GF-D8 (cell line): ENCODE measurements at places on chromosomes 2 and 18.

DNA sequence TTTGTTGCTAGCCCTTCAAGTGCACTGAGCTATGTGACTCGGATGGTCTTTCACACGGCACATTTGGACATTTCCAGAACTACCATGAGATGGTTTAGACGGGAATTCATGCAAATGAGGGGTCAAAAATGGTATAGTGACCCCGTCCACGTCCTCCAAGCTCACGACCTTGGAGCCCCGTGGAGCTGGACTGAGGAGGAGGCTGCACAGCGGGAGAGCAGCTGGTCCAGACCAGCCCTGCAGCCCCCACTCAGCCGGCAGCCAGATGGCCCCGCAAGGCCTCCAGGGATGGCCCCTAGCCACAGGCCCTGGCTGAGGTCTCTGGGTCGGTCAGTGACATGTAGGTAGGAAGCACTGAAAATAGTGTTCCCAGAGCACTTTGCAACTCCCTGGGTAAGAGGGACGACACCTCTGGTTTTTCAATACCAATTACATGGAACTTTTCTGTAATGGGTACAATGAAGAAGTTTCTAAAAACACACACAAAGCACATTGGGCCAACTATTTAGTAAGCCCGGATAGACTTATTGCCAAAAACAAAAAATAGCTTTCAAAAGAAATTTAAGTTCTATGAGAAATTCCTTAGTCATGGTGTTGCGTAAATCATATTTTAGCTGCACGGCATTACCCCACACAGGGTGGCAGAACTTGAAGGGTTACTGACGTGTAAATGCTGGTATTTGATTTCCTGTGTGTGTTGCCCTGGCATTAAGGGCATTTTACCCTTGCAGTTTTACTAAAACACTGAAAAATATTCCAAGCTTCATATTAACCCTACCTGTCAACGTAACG lies 88.8 kb downstream of the EPAS1 start:
- DNase-seq: no peak

DNA sequence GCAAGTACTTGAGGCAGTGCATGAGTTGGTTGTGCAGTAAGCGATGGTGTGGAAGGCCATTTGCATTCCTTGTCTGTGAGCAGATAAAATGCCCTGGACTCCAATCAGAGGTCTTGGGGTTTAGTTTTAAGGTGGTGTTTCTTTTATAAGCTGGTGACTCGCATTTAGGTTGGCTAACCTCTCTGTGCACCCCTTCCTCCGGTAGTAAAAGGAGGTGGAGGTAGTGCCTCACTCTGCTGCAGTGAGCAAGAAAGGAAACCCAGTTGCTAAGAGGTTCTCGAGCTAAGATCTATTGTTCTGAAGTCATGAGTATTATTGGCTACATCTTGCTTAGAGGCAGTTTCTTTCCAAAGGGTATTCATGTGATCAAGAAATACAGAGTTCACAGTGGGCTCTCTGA lies 74.3 kb upstream of the EML6 start:
- DNase-seq: no peak

GRCh38 chr2:65539633-65540032 lies 107.2 kb upstream of the SPRED2 start:
- no peak for DNase-seq

- DNase-seq: no peak
Observed at GRCh38 chr2:107633580-107634147, 193.0 kb upstream of the RGPD4 start.

- no peak for DNase-seq
Observed at GRCh38 chr18:51150113-51150700, 47.3 kb downstream of the MEX3C start.

- DNase-seq: no peak
Observed at GRCh38 chr2:34123996-34124785, 525.1 kb upstream of the FAM98A start.

GRCh38 chr2:40166006-40166405 lies 285.9 kb downstream of the SLC8A1 start:
- DNase-seq: no peak

DNA sequence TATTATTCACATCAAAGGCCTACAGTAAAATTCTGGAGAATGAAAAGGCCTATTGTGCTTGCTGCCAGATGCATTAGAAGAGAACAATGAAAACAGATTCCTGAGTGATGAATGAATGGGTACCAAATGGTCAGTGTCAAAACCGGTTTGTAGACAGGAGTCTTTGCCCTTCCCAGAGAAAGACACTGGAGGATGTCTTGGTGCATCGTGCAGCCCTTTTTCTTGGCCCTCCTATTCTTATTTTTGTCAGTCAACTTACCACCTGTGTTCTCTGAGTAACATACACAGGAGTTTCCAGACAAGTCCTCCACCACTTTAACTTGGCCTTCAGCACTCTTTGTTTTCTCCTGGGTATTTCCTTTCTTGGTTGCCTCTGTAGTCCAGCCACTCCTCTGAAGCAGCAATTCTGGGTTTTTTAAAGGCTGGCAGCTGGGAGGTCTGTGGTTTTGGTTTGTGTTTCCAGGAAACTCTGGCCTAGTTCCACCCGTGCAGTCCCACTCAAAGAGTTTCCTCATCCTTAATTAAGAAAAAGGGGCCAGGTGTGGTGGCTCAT lies 29.4 kb downstream of the PSTPIP2 start:
- DNase-seq: peak; percentile 99

- DNase-seq: no peak
Observed at GRCh38 chr18:42839408-42839807, 276.1 kb downstream of the RIT2 start.

- no peak for DNase-seq
Observed at GRCh38 chr2:127737892-127738291, 36.6 kb downstream of the SFT2D3 start.

- DNase-seq: no peak
Observed at GRCh38 chr2:179017773-179018357, 32.1 kb downstream of the CCDC141 start.

DNA sequence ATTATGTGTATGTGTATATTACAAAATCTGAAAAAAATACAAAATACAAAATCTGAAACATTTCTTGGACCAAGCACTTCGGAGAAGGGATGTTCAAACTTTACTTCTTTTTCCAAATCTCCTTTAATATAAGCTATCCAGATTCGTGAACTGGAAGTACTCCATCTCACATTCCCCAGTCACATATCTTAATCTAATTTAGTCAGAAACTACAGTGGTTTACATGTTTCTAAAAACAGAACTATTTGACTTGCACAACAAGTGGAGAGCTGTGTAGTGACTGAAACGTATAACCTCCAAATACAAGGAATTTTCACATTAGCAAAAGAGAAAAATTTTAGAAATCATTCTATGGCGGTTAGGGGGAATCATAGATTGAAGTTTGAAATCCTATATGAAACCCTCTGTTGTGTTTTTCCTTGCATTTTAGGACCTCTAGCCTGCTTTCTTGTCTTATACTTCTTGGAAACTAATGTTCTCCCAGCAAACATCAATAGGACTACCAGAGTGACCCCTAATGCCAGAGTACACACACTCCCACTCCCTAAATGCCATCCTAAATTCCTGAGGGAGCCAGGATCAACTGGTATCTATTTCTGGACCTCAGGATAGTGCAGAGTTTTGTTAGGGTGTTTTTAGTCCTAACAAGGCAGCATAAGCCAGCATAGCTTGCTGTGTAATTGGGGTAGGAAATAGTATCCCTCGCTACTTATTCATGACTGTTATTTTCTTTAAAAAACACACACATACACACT lies 30.2 kb upstream of the ROCK1 start:
- DNase-seq: no peak

DNA sequence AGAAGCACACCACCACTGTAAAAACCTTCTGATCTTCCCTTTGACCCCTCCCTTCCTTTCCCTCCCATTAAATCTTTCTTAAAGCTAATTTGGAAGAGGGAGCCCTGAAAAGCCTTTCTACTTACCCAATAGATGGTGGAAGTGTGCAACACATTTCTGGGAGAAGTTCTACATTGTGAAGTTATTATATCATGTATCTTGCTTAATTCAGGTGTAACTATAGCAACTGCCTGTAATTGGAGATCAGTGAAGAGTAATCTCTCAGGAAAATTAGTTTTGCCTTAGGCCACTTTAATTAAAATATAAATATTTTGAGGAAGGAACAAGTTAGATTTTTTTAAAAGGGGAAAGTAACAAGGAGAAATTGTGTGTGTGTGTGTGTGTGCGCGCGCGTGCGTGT lies 266.0 kb downstream of the SH3BP4 start:
- no peak for DNase-seq

GRCh38 chr2:1662606-1663180 lies 81.6 kb downstream of the PXDN start:
- no peak for DNase-seq

GRCh38 chr2:71858071-71858470 lies 289.6 kb downstream of the CYP26B1 start:
- DNase-seq: no peak

DNA sequence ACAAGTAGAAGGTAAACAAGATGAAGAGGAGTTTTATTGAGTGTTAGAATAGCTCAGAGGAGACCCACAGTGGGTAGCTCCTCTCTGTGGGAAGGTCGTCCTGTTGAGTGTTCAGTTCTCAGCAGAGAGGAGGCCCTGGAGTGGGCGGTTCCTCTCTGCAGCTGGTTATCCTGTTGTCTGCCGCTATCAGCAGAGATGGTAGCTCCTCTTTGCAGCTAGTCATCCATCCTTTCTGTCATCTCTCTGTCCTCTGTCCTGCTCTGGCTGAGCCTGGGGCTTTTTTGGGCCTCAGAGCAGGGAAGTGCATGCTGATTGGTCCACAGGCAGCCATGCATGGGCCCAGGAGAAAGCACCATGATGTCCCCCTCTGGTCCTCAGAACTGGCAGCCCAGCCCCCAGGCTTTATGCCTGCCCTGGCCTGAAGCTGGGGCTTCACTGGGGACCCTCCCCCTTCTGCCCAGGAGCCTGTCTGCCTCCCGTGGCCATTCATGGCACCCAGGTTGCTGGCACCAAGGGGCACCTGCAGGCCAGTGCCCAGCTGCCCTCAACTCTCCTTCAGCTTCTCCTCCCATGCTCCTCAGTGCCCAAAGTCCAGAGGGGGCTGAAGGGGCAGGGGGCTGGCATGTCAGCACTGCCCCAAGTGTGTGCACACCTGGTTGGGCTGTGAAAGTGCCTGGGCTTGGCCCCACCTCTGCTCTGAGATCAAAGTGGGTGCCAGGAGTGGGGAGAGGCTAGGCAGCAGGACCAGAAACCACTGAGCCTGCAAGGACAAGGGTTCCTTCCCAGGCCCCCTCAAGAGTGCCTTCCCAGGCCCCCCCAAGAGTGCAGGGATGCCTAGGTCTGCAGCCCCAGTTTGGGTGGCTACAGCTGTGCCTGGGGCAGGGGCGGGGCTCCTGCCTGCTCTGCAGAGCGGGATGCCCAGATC lies 98.7 kb downstream of the TWIST2 start:
- no peak for DNase-seq

DNA sequence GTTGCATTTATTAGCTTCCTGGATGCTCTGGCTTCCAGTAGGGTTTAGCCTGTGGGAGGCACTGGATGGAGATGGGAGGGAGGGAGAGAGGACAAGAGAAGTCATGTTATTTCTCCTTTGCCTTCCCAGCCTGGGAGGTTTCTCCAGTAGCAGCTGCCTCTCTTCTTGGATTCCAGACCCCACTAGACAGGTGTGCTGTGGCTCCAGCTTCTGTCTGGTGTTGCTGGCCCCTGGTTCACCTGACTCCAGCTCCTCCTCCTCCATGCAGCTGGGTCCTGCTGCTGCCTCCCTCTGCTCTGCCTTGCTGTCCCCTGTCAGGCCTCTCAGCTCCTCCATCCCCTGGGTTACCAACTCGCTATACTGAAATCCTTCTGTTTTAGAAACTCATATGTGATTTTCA lies 188.9 kb upstream of the TNP1 start:
- no peak for DNase-seq

DNA sequence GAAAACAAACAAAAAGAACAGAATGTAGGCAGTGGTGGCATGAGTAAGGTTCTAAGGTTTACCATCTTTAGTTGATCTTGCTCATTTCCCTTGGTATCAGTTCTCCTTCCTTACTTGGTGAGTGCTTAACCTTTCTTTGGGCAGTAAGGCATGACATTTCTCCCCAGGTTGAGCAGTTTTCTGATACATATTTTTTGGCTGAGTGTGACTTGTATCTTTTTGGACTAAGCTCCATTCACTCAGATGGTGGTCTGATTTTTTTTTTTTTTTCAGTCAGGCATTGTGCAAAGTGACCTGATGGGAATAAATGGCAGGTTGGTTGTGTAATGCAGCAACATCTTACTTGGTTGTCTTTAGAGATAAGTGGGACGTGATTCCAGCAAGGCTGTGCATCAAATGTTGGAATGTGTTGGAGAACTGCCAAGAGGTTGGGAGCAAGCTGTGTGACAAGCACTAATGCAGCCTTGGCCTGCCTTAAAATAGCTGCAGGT lies 15.1 kb downstream of the SPTBN1 start:
- no peak for DNase-seq

DNA sequence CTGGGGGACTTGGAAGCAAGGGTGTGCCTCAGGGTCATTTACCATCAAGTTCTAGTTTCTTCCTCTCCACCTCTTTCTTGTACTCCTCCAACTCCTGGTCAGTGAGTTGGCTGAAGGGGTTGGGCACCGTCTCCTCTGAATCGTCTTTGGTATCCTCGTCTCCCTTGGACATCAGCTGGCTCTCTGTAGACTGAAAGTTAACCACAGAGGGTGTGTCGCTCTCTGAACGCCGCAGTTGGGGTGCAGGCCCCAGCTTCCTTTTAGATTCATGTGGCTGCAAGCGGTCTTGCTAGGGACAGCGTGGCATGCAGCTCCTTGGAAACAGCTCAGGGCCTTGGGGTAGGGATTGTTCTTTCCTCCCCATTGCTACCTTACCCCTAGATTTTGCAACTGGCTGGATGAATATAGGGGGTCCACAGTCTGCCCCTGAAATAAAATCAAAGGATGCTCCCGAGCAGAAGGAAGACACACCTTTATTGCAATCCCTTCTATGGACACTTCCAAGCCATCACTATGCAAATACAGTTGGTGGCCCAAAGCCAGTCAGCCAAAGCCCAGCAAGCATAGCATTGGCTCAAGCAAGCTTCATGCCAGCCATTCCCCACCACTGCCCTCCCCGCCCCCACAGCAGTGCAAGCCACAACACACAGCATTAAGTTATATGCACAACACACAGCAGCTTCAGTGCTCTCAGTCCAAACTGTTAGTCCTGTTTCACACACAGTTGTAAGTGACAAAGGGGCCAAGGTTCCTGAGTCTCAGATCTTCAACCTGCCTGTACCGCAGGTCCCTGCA lies 93.2 kb downstream of the ADD2 start:
- no peak for DNase-seq

GRCh38 chr18:51107598-51108305 lies 77.7 kb downstream of the SMAD4 start:
- DNase-seq: no peak

- no peak for DNase-seq
Observed at GRCh38 chr2:49255409-49255971, 101.2 kb upstream of the FSHR start.

- peak; percentile 97 for DNase-seq
Observed at GRCh38 chr2:105796131-105796638, 51.5 kb downstream of the NCK2 start.

GRCh38 chr2:33366473-33366872 lies 110.0 kb upstream of the RASGRP3 start:
- DNase-seq: no peak

DNA sequence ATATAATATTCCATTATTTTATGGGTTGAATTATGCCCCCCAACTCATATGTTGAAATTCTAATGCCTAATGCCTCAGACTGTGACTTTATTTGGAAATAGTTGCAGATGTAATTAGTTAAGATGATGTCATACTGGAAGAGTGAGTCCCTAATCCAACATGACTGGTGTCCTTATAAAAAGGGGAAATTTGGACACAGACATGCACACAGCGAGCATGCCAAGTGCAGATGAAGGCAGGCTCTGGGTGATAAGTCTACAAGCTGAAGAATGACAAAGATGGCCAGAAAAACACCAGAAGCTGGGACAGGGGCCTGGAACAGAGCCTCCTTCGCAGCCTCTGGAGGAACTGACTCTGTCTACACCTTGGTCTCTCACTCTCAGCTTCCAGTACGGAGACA lies 10.0 kb upstream of the ASAP2 start:
- no peak for DNase-seq
